ENCODE measurements at places on chromosomes 1 and 21.

- DNase-seq = no peak
These were observed 13.9 kb upstream of the OR2G2 start for GRCh38 chr1:247574236-247574635.

DNA sequence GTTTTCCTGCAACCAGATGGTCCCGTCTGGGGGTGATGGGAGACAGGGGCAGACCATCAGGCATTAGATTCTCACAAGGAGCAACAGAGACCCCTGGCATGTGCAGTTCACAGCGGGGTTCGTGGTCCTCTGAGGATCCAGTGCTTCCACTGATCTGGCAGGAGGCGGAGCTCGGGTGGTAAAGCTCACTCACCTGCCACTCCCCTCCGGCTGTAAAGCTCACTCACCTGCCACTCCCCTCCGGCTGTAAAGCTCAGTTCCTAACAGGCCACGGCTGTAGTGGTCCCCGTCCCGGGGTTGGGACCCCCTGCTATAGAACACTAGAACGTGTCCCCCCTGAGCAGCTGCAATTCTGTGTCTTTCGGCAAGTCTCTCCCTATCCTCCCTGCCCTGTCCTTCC lies 4.6 kb downstream of the KRTAP10-12 start:
- DNase-seq = no peak

DNA sequence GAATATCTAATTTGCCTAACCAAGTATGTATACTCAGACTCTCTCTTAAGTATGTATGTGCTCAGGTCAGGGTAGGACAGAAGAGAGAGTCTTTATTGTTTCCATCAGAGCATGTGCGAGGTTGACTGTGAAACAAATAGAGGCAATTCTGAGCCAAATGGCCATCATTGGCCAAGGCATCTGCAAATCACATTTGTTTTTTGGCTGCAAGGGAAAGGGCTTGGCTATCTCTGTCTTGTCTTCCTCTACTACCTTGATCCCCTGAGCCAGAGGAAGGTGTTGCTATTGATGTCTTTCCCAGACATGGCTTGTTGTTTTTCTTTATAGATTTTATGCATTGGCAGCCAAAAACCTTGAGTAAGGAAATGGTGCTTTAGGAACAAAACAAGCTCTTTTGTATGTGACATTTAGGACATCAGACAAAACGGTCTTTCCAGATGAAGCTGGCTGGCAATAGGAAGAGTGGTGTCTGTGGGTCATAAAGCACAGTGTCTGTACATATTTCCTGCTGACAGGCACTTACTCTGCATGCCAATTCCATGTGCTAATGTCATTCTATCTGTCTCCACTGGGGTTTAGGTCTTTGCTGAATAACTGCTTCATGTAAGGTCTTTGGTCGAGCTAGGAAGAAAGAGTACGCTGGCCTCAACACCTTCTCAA lies 163.3 kb downstream of the BRINP2 start:
- no peak for DNase-seq

GRCh38 chr1:166410083-166410385 lies 243.2 kb upstream of the FAM78B start:
- DNase-seq = no peak

DNA sequence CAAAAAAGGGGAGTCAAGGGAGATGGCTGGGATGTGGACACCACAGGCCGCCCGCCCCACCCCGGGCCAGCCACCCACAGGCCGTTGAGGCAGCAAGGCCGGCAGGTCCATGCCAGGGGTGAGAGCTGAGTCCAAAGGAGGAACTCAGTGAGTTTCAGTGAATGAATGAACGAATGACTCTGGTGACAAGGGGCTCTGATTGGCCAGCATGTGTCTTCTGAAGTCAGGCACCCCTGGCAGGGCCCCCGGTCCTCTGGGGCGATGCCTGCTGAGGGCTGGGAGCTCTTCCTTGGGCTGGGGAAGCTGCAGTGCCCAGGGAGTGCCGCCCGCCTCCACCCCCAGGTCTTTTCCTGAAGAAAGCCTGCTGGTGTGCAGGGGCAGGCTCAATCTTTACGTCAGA lies 236.1 kb upstream of the VAMP3 start:
- DNase-seq = no peak

DNA sequence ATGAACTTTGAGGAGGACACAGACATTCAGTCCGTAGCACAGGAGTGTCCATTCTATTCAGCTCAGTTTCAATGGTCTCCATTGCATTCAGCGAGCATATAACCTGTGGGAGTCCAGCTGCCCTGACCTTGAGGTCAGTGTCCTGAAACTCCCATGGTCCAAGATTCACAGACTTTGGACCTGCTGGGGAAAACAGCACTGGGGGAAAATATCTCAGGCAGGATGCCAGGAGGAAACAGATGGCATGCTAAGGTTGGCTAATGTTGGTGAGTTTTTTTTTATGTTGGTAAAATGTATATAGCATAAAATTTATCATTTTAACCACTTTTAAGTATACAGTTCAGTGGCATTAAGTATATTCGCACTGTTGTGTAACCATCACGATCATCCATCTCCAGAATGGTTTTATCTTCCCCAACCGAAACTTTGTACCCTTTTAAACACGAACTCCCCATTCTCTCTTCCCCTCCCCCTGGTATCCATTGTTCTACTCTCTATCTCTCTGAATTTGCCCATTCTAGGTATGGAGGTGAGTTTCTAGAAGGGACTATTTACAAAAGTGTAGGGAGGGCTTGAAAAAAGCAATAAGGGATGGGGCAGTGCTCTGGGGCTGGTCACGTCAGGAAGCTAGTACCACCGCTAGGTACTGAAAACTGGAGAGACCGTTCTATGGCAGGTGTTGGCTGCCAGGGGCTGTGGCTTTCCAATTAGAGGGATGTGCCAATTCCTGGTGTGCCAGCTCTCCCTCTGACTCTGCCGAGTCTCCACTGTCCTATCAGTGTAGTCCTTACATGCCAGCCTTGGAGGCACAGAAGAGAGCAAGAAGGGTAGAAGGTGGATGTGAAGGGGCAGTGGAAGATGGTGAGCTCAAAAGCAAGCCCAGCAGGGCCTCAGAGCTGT lies 85.3 kb downstream of the FOXD2 start:
- DNase-seq = no peak

DNA sequence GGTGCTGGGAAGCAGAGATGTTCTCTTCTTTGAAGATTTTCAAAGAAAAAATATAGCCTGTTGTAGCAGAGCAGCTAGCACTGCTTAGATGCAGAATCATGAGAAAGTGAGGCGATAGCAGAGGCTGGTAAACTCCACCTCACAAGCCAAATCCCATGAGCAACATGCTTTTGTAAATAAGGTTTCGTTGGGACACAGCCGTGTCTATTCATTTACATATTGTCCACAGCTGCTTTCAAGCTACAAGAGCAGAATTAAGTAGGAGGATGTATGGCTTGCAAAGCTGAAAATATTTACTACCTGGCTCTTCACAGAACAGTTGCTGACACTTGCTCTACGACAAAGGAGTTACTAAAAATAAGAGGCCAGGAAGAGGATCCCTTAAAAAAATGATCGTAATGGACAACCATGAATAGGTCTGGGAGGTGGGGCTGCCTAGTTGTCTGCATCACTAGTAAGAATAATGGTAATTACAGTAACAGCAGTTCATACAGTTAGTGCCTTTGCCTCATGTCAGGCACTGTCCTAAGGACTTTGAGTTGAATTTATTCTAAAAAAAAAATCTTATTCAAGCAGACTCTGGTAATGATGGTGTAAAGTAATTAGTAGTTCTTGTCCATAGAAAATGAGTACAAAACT lies 622.0 kb downstream of the KIF26B start:
- DNase-seq = no peak

DNA sequence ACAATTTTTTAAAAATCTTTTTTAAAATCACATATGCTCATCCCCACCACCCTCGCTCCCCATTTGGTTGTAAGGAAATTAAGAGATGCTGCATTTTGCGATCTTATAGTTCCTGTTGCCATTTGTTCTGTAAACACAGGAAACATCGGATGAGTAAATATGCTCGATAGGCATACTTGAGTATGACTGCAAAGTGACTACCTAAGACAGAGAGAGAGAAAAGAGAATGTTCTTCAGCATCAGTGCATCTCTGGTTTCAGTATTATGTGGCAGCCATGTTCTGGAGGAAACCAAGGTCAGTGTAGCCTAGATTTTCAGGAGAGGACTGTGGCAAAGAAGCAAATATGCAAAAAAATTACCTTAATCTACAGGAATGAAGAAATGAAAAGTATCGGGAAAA lies 265.5 kb upstream of the FMN2 start:
- no peak for DNase-seq
